ENCODE measurements at places on chromosomes 3 and 15.

- DNase-seq = no peak
These were observed 204.1 kb downstream of the CNTN3 start for GRCh38 chr3:74410276-74410941.

GRCh38 chr3:61990327-61991027 is 382.9 kb downstream of the FEZF2 start:
- no peak for DNase-seq

DNA sequence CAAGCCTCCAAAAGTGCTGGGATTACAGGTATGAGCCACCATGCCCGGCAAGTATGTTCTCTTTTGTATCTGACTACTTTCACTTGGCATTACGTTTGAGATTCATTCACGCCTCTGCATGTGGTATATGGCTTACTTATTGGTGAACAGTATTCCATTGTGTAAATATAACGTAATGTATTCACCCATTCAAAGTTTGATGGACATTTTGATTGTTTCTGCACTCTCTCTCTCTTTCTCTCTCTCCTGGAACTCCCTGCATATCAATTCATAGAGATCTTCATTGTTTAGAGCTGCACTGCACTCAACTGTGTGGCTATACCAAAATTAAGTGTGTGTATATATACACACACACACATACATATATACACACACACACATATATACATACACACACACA is 30.4 kb downstream of the SPPL2A start:
- no peak for DNase-seq

DNA sequence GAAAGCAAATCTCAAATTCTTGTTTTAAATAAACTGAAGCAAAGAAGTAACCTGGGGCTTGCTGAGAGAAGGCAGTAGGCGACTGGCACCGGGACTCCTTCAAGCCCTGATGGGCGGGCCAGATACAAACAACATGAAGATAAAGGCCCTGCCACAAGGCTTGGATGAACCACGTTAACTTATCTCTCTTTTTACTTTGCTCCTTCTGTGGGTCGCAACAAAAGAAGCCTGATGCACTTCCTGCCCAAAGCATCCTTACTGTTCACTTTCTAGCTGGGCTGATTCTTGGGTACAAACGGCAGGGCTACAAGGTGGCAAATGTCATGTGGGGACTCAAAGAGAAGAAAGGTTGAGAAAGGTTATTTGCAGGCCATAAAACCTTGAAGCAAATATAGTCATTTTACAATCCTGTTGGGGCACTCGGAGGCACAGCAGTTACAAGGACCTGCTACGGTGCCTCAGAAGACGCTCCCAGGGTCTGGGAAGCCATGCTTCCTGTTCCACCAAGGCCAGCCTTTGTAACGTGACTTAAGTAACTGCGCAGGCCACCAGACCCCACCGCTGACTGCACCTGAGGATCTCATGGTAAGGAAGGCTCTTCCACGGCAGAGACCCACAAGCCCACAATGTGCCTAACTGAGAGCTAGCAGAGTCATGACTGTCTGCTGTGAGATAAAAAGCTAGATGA is 71.1 kb downstream of the CHSY1 start:
- no peak for DNase-seq

Measured in hindlimb muscle (tissue), 1 donor.